ENCODE measurements at places on chromosomes 3 and 15. TPM values are rescaled to one million over a fixed set of nuclear protein-coding genes. Genes with fewer than 3 reads are reported as not detected.

- no peak for DNase-seq
These were observed 50.9 kb upstream of the PARP14 start for GRCh38 chr3:122629763-122630162.

DNA sequence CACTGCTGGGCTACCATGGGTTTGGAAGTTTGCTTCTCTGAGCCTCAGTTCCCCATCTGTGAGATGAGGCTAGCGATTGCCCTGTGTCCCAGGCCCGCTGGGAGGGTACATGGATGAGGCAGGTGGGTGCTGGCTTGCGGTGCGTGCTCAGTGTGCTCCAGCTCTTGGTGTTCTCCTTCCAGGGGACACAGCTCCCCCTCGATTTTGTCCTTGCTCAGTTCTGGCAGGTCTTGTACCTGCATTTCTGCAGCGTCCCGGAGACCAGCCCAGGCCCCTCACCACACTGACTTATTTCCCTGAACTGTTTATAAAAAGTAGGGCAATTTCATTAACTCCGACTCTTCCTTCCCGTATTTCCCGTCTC is 95.4 kb downstream of the TBC1D2B start:
- DNase-seq, result no peak

DNA sequence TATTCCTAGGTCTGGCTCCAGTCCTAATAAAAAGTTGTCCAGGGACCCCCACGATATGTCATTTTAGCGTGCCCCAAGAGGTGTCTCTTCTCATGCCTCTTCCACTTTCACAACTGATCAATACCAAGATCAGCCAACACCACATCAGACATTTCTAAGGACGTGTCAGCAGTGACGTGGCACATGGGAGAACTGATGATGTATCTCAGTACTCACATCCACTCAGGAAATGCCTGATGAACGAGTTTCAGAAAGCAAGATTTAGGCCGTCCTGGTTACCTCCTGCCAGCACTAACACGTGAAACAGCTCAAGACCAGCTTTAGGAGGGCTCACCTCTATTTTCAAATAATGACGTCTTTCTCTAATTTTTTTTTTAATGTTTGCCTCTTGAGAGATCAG is 19.6 kb downstream of the VGLL4 start:
- no peak for DNase-seq

UBAP1L gene
- 6.9 TPM for polyA plus RNA-seq

PPIP5K1 gene
- 37.2 TPM for polyA plus RNA-seq

- DNase-seq, result peak; percentile 12
These were observed 36.7 kb upstream of the SECISBP2L start for GRCh38 chr15:49082960-49083359.
